ENCODE measurements at places on chromosomes 2 and 18.
A peak's percentile ranks its signal among the peaks of the same experiment; 100 is the strongest.

DNA sequence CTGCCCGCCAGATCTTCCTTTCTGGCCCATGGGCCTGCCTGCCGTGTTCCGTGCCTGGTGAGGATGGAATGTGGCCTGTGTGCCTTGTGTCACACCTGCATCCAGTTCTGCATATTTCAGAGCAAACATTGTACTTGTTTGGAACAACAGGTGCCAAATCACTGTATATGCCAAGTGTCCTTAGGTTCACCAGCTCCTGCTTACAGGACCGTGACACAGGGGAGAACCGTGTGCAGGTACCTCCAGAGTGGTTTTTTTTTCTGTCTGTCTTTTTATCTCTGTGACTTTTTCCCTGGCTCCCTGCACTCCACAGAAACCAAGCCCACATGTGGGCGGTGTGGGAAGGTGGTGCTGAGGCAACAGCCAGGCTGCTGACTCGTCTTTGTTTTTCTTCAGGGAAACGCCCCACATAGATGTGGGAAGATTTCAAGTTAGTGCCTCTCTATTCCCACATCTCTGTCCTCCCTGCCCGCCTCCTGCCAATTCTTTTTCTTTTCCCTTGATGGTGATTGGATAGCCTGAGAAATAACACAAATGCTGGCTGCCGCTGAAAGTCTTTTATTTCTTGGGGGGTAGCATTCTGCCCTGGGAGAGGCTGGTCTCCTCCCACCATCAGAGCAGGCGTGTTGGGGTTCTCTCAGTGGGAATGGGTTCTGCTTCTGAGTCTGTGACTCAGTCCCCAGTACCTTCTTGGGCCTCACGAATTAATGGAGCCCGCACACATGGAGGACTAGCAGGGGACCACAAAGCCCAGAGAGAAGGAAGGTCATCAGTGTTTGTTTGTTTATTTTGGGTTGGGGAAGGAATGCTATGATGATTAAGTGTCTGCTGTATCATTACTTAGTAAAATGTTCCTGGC lies 21.4 kb downstream of the GRHL1 start:
- no peak for DNase-seq

DNA sequence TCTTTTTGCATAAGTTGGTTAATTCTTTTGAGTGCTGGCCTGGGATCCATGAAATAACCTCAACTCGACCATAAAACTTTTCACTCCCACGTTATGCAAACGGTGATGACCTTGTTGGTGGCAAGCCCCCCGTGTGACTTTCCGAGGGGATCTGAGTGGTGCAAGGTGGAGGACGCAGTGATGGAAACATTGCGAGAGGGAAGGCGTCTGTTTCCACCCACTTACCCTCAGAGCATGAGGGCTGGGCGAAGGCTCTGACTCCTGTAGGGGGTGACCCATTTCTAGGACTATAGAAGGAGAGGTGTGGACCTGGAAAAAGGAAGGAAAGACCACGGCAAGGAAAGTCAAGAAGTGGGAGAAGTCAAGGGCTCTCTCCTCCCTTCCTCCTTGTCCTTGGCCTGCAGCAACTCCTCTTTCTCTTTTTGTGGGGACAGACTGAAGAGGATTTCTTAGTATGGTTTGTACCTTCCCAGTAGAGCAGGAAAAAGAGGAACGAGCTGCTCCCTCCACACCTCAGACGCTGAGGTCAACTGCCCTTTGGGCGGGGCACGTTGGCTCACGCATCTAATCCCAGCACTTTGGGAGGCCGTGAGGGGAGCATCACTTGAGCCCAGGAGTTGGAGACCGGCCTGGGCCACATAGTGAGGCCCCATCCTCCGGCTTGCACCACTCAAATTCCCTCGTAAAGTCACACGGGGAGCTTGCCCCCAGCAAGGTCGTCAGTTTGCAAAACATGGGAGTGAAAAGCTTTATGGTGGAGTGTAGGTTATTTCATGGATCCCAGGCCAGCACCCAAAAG lies 15.5 kb upstream of the CD8A start:
- DNase-seq = no peak

DNA sequence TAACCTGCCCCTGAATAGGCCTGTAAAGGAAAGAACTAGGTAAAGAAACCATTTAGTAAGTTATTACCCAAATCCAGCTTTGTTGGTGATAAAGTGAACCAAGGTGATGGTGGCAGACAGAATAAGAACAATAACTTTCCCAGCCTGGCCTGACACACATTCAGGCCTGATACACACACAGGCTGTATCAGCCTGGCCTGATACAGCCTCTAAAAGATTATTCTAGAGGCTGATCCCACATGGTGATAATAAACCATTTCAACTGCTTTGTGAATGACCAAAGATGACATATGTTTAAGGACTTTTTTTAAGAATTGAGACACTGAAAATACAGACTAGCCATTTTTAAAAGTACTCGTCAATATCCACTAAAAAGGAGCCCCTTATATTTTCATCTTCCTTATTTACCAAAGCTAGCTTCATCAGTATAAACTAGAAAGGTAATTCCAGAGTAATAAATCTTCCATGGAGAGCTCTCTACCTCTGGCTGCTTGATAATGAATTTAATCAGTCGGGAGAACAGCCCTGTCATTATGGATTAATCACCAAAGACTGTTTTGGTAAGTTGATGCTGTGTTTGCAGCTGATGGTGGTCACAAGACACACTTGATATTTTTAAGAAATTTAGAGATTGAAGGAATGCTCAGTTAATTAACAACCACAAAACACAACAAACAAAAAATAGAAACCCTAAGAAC lies 77.2 kb downstream of the SLC8A1 start:
- DNase-seq = no peak

DNA sequence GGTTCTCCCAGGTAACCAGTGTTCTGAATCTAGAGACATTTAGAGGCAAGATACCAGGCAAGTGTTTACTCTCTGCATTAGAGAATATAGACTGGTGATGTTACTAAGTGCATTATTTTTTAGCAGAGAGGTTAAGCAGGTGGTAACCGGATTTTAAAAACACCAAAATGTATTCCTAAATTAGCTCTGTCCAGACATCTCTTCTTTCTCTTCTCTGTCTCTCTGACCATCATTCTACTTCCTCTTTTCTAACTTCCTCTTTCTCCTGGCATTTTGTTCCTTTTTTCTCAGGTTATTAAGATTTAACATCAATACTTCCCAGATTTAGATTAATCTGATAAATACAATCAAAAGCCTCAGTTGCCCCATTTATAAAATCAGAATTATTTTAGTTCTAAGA lies 31.7 kb upstream of the DYNC1I2 start:
- no peak for DNase-seq

DNA sequence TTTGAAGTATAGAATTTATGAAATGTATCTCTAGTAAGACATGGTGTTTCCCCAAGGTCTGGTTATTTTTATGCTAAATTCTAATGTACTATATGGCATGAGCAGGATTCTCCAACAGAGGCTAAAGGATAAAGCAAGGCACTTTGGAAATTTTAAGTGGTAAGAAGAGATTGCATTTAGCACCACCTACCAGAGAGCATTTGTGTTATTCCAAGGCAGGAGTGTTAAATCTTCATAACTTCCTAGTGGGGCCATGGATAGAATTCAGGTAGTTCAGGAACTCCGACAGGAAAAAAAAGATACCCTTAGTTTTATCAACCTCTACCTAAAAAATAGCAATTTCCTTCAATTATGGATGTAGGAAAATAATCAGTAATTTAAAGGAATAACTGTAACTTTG lies 497.4 kb upstream of the CRIM1 start:
- no peak for DNase-seq

DNA sequence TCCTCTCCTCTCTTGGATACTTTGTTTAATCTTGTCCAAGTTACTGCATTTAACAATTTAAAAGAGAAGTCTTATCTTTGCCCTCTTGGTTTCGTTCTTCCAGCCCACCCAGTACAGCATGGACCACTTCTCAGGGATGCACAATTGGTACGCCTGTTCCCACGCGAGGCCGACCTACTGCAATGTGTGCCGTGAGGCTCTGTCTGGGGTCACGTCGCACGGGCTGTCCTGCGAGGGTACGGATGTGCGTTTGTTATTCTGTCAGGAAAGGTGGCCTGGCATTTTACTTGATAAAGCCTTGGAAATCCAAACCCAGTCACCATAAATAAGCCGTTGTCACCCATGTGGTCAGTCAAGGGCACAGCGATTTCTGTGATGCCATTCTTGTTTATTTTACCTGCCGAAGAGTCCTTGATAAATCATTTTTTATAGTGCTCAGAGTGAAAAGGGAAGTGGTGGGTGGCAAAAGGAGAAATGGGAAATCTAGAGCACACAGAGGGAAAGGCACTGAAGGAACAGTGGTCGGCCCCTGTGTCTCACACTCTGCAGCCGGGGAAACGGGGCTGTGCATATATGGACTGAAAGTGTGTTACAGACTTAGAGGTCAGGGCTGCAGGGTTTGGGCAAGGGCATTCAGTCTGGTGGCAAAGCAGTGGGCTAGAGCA lies 80.5 kb downstream of the DGKD start:
- DNase-seq = no peak

- DNase-seq = no peak
Observed at GRCh38 chr2:7634409-7634808, 717.2 kb downstream of the RNF144A start.

GRCh38 chr18:45761512-45762114 lies 37.6 kb downstream of the SLC14A1 start:
- DNase-seq = no peak

GRCh38 chr18:58476516-58477256 lies 152.2 kb downstream of the ALPK2 start:
- no peak for DNase-seq

GRCh38 chr2:144325086-144325485 lies 194.8 kb downstream of the ZEB2 start:
- DNase-seq = peak; percentile 78

- no peak for DNase-seq
Observed at GRCh38 chr2:12096051-12096787, 349.8 kb downstream of the LPIN1 start.

- no peak for DNase-seq
Observed at GRCh38 chr2:108921096-108922030, 67.7 kb downstream of the EDAR start.

GRCh38 chr2:3762771-3763447 lies 59.5 kb downstream of the DCDC2C start:
- no peak for DNase-seq

DNA sequence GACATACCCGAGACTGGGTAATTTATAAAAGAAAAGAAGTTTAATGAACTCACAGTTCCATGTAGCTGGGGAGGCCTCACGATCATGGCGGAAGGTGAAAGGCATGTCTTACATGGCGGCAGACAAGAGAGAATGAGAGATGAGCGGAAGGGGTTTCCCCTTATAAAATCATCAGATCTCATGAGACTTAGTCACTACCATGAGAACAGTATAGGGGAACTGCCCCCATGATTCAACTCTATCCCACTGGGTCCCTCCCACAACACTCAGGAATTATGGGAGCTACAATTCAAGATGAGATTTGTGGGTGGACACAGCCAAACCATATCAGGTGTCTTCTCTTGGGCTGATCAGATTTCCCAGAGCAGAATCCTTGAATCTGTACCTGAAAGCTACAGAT lies 617.3 kb upstream of the ID2 start:
- DNase-seq = no peak

DNA sequence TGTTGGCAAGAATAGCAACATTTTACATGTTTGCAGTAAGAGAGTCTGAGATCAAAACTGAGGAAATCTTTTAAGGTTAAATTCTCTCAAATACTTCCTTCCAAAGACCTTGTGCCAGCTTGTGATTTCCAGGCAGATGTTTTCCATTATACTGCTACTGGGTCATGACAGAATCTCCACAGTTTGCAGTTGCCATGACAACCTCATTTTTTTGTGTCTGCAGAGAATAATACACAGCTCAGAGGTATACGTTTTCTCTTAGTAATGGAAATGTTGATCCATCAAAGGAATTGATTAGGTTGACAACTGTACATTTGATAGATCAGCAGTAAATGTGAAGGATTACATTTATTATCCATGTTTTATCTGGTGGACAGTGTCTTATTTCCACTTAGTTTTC lies 29.1 kb upstream of the CSRNP3 start:
- no peak for DNase-seq

DNA sequence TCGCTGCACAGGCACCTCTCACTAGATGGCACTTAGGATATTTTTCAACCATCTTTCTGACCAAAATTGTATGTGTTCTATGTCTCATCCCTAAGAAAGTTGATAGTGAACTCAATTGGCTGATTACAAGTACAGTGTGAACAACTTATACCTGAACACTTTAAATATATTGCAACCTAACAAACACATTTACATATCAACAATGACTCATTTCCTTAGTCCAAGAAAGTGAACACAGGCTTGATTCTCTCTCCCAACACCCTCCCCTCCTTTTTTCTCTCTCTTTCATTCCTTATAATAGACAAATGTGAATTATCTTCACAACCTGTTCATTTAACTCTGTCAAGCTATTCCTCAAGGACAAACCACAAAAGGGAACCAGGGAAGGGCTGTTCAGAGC lies 192.0 kb downstream of the SLC8A1 start:
- no peak for DNase-seq

GRCh38 chr2:170423919-170424318 lies 246.0 kb downstream of the MYO3B start:
- DNase-seq = no peak
